AG10803 (cell line): ENCODE measurements at places on chromosomes 5 and 9.

- DNase-seq: peak; percentile 78
Measured at GRCh38 chr9:137000177-137000930, 4.0 kb upstream of the CLIC3 start.

- DNase-seq: no peak
Measured at GRCh38 chr5:135210286-135211055, 176.4 kb upstream of the PITX1 start.

DNA sequence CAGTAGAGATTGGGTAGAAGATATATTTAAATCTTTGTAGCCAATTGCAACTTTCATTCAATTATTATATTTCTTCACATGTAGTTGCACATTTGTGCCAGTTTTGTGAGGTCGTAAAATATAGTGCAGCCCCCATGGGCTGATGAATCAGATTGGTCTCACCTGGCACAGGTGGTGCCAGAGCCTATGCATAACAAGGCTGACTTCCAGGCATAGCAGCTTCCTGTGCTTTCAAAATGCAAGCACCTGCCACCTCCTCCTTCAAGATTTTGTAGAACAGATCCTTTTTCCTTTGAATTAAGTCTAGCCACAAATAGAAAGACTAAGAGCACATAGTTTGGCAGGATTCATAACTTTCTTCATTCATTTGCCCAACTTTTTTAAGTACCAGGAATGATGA is 87.1 kb downstream of the STARD4 start:
- DNase-seq: no peak

DNA sequence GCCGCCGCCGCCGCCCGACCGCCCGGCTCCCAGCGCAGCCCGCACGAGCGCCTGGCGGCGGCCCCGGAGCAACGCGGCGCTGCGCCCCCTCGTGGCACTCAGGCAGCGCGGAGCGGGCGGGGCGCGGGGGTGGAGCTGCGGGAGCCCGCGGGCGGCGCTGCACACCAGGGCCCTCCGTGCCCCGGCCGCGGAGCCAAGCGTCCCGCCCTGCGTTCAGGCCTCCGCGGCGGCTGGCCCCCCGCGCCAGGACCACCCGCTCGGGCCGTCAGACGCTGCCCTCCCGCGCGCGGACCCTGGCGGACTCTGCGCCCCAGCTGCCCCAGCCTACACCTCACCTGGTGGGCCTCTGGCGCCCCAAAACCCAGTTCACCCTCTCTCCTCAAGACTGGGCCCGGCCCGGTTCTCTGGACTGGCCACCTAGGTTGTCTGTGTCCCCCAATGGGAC is at the start of gene RASGEF1C:
TSS of gene RASGEF1C (minus strand) at position 75 of the 445 bp plus-strand sequence. CDS start 71,159 bp downstream, outside the sequence.
- peak; percentile 46 for DNase-seq

GRCh38 chr5:111236995-111237394 is 12.8 kb downstream of the CAMK4 start:
- DNase-seq: no peak

GRCh38 chr9:91126761-91127445 is 234.8 kb downstream of the AUH start:
- DNase-seq: peak; percentile 64

DNA sequence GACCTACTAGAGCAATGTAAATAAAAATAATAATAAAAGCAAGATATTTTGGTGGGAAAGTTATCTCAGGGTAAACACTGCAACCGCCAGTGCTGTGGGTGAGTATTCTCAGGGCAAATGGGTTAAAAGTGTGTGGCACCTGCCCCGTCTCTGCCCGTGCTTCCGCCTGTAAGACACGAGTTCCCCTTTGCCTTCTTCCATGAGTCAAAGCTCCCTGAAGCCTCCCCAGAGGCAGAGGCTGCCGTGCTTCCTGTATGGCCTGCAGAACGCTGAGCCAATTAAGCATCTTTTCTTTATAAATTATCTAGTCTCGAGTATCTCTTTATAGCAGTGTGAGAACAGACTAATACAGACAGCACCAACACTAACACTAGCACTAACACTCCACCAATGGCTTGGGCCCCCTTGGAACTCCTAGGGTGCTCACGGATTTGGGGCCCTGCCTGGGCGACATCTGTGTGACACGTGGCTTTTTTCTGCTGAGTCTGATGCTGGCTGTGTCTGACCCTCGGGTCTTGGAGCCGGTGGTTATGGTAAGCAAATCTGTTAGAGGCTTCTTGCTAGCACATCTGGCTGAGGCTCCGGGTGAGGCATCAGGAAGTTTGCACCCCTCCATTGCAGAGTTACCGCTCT is 10.6 kb downstream of the PLEKHG4B start:
- DNase-seq: peak; percentile 24

DNA sequence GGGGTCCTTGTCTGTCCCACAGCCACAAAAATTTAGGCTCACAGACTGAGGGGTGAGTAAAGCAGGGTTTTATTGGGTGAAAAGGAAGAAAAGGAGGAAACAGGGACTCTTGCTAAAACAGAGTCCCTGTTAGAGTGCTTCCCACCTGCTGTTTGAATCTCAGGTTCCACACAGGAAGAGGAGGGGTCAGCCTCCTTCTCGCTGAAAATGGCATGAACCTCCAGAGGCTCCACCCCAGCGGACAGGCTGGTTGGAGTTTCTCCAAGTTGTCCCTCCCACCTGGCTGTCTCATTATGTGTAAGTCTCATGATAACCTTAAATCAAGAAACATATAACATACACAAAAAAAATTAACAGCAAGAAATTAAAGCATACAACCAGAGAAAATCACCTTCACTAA is 28.3 kb upstream of the UHRF2 start:
- no peak for DNase-seq

DNA sequence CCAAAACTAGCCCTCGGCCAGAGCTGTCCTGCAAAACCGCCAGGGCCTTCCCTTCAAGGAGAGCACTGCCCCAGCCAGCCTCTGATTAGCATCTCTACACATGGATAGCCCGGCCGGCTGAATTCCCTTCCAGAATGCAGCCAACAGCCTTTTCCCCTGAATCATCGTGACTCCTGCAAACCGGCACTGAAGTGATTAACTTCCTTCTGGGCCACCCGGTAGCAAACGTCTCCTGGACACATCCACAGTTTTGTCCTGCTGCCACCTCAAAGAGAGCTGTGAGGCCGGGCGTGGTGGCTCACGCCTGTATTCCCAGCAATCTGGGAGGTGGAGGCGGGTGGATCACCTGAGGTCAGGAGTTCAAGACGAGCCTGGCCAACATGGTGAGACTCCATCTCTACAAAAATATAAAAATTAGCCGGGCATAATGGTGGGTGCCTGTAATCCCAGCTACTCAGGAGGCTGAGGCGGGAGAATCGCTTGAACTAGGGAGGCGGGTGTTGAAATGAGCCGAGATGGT is 21.1 kb upstream of the EEIG1 start:
- peak; percentile 90 for DNase-seq

- DNase-seq: peak; percentile 19
Measured at GRCh38 chr5:135833961-135834638, 363 bp upstream of the SLC25A48 start.

DNA sequence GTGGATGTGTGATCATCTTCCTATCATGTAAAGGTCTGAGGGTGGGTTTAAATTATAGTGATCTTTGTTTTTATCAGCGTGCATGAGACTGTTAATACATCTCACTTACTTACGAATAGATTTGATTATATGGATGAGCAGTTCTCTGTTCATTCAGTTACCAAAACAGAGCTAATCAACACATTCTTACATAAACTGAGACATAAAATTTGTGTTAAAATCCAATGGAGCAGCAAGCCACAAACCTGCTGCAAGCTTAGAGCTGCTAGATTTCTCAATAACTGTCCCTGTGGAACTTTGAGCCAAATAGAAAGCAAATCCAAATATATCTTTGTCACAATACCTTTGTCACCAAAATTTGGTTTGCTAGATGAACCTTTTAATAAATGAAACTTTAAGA is 50.1 kb downstream of the NUDT12 start:
- DNase-seq: peak; percentile 12

DNA sequence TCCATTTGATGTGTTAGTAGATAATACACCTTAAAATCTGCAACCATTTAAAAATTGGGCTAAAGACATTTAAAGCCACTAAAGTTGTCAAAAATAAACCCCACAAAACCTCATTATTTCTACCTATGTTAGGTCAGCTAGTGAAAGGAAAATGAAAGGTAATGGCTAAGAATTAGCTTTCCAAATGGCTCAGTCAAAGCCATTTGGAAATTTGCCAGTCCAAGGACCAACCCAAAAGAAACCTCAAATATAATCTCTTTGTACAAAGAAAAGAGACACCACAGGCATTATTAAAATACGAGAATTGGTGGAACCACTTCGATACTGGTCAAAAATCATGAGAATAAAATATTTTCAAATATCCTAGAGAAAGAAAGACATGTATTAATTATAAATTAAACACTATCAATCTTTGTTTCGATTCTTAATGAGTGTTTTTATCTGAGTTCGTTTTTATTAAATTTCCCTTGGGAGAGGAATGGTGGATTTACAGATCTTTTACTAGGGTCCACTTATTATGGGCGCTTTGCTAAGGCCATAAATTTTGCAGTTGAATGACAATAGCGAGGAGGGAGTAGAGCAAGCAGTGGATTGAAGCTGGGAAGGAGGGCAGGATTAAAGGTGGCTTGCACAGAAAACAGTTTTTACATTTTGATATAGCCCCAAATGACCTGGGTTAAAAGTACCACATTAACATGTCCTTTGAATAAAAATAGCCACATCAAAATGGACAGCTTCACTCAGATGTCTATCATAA is 116.8 kb upstream of the SHB start:
- DNase-seq: no peak

GRCh38 chr5:159593518-159594073 is 263.3 kb upstream of the IL12B start:
- DNase-seq: no peak

DNA sequence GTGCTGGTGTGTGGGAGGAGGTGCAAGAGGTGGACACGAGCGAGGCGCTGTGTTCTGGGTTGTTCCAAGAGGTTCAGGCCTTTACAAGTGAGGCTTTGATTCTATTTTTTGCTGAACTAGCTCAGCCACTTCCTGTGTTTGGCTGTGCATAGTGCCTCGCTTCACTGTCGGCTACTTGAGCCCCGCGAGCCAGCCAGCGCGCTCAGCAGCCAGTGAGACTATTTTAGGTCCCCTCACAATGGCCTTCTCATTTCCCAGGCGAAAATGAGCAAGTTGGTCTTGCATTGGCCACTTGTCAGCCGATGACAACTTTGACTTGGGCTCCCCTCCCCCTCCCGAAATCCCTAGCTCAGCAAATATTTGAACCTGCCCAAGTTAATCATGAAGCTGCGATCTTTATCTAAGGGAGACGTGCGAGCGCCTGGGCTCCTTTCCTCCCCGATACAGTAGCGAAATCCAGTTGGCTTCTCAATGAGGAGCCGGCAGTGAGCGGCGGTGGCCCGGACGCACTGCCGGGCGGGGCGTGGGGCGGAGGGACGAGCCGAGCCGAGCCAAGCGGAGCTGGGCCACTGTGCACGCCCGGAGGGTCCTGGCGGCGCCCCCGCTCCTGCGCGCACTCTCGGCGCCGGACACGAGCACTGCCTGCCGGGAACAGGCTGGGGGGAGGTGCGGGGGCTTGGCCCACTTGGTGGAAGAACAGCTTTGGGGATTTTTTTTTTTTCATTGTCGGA is 72.6 kb downstream of the PIK3R1 start:
- peak; percentile 55 for DNase-seq

GRCh38 chr9:129887334-129888292 is 52.4 kb downstream of the USP20 start:
- DNase-seq: peak; percentile 37
